Stimulated activated CD4-positive, alpha-beta T cell treated with anti-CD3 and anti-CD28 coated beads, TNF-alpha, amount 100 ng/mL, for 1 hour (primary cell): ENCODE measurements at places on chromosomes 6 and 20.

- DNase-seq: no peak
Observed at GRCh38 chr20:9602847-9603183, 88.4 kb downstream of the LAMP5 start.

DNA sequence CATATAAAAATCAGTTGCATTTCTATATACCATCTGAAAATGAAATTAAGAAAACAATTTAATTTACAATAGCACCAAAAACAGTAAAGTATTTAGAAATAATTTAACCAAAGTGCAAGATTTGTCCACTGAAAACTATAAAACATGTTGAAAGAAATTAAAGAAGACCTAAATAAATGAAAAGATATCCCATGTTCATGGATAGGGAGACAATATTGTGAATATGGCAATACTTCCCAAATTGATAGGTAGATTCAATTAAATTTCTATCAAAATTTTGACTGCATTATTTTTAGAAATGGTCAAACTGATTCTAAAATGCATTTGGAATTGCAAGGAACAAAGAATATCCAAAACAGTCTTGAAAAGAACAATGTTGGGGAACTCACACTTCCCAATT, 17.6 kb upstream of the POU3F2 start:
- no peak for DNase-seq

DNA sequence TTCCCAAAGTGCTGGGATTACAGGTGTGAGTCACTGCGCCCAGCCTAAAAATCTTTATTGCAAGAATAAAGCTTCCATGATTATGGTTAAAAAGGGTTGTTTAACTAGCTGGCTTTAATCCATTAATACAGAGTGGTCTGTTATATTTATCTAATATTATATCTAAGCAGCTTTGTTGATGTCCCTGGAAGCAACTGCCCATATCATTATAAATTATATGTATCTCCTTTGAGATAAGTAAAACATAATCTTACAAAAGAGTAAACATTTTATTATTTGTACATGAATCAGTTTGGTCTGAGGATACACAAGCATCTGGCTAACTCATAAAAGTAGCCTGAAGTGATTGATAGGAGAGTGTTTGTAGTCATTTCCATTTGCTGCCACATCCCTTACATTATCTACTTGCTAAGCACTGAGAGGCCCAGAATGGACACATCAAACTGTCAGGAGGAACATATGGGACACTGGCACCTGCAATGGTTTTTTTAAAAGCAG, 46.9 kb downstream of the TRAF3IP2 start:
- DNase-seq: no peak

DNA sequence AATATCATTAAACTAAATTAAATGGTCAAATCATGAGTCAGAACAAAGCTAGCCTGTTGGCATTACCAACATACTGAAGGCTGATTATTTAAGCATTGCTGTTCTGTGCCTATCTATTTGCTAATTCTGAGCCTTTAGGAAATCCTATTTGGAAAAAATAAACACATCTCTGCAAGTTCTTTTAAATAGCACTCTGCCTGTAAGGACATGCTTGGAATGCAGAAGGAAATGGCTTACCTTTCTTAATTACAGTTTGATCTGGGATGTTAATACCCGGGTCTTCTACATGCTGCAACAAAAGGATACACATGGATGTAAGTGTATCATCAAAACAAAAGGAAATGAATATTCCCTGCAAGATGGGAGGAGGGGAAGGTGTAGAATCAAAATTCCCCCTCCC, 8.3 kb downstream of the TFAP2A start:
- no peak for DNase-seq

- DNase-seq: no peak
Observed at GRCh38 chr6:24897186-24897585, 38.6 kb downstream of the RIPOR2 start.

- DNase-seq: no peak
Observed at GRCh38 chr6:107642861-107643328, 153.0 kb downstream of the SOBP start.

DNA sequence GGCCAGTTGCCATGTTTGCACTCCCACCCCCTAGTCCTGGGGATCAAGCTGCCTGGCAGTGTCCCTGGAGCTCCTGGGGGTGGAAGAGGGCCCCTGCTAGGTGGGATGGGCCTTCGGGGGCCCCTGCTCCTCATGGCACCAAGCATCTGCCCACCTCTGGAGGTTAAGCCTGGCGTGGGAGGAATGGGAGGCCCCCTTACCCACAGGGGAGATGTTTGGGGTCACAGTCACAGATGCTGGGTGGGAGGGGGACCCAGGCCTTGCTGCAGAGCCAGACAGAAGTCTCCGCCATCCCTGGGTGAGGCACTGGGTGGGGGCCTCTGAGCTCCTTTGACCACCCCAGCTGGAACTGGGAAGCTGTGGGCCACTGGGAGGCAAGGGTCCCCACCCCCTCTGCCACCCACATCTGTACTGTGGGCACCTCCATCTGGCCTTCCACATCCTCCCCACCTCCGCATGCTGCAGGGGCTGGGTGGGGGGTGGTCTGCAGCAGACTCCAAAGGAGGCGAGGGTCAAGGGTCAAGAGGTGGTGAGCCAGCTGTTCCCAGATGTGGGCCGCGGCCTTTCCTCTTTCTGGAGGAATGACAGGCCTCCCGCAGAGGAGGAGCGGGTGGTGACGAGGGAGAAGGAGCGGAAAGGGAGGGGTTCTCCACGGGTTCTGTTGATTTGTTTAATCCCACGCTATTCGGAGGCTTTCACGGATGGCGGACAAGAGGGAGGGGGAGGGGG, 41.5 kb downstream of the YTHDF1 start:
- no peak for DNase-seq

- DNase-seq: no peak
Observed at GRCh38 chr20:48541581-48542071, 286.2 kb downstream of the PREX1 start.

DNA sequence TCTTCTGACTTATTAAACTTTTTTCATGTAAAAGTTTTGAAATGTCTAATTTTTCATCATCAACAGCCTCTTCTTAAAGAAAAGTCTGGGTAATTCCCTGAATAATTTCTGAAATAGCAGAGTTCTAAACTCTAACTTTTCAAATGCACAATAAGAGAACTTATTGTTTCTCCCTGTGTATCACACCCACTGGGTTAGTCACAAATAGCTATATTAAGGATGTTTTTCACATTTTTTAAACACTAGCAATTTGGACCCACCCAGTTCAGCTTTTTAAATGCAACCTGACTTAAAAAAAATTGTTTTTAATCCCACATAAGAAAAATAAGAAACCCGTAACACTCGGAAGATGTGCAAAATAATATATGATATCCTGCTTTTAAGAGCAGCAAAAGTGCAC, 61.4 kb upstream of the UTRN start:
- no peak for DNase-seq

GRCh38 chr20:361561-361960, 14.7 kb downstream of the NRSN2 start:
- DNase-seq: no peak
